Hypothalamus (tissue), 51 donors: ENCODE measurements at places on chromosomes 1 and 21.

DNA sequence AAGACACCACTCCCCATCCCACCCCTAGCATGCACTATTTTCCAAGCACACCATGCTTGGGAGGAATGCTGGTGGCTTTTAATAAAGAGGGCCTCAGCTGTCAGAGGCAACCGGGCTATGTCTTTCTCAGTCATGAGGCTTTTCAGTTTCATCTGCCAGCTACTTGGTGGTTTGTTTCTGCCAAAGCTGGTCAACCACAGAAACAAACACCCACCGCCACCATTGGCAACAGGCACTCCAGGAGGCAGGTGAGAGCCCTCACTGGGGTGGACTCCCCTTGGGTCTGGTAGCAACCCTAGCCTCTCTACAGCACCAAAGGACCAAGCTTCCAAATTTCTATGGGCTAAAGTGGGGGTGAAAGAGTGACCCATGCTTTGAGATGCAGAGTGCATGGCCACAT is 54.3 kb upstream of the CD1D start:
- no peak for DNase-seq

DNA sequence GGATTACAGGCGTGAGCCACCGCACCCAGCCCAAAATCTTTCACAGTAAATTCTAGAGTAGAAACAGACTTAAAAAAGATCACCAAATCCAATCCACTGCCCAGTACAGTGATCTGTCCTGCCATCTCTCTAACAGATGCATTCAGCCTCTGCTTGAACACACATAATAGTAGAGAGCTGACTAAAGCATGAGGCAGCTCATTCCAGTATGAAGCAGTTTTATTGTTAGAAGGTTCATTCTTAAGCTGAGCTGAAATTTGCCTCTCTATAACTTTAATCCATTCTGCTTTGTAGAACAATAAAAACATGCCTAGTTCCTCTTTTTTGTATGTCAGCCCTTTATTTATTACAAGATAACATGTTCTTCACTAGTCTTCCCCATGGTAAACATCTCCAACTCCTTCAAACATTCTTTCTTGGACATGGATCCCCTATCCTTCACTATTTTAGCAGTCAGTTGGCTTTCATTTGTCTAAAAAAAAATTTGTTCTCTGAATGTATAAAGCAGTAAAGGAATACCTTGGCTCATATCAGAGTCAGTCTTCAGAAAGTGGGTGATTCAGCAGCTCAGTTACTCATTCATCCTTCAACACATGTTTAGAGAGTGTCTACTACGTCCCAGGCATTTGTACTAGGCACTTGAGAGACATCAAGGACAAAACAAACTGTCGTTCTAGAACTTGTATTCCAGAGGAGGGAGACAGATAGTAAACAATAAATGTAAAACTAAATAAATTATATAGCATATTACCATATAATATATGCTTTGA is 10.7 kb upstream of the PTBP2 start:
- no peak for DNase-seq

GRCh38 chr1:10057343-10057742 is 24.6 kb downstream of the UBE4B start:
- DNase-seq = peak; percentile 30

DNA sequence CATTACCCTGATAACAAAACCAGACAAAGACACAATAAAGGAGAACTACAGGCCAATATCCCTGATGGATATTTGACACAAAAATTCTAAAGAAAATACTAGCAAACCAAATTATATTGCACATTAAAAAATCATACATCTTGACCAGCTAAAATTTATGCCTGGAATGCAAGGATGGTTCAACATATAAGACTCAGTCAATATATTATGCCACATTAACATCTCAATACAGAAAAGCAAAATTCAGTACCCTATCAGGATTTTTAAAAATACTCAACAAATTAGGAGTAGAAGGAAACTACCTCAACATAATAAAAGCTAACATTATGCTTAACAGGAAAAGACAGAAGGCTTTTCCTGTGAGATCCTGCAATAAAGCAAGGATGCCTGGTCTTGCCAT is 177.1 kb downstream of the MAGI3 start:
- no peak for DNase-seq

DNA sequence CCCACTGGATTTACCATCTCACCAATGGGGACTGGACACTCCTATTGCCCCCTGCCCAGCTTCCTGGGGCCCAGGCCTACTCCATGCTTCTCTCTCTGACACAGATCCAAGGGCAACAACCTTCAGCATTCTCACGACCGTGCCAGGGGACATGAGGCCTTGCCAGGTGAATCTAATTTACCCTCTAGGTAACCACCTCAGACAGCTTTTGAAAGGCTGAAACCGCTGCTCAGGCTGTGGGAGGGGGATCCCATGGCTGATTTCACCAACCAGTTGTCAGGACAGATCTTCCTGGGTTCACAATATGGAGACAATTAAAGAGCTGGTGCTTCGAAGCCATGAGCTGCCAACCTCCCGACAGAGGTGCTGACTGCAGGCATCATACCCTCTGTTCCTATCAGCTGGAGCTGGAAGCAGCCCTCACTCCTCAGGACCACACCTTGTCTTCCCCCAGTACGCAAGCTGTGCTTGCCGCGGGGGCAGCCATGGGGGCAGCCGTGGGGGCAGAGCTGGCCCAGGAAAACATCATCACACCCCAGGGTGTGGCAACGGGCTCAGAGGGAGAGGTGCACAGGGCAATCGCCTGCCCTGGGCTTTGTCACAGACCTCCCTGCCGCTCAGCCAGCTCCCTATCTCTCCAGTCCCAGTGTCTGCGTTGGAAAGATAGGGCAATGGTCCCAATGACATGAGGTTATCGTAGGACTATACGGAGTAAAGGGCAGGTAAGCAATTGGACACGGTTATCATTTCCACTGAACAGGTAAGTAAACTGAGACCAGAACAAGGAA is 120.2 kb downstream of the DMRTB1 start:
- no peak for DNase-seq

- no peak for DNase-seq
Observed at GRCh38 chr1:83619170-83619896, 379.6 kb downstream of the TTLL7 start.

DNA sequence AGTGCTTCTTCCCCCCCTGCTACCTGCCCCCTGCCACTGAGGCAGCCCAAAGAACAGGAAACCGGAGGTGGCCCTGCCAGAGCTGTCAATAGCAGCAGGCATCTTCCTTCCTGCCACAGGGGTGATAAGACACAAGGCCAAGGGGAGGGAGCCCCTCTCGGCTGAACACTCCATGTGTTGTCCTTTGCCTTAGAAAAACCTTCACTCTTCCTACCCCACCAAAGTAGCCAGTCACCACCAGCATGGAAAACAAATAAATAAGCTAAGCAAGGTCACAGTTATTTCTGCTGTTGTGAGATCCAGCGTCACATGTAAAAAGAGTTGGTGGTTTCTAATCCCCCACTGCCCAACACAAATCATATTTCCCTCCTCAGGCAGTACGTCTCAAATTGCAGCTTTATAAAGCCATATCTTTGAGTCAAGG is 104.8 kb upstream of the DPT start:
- no peak for DNase-seq

DNA sequence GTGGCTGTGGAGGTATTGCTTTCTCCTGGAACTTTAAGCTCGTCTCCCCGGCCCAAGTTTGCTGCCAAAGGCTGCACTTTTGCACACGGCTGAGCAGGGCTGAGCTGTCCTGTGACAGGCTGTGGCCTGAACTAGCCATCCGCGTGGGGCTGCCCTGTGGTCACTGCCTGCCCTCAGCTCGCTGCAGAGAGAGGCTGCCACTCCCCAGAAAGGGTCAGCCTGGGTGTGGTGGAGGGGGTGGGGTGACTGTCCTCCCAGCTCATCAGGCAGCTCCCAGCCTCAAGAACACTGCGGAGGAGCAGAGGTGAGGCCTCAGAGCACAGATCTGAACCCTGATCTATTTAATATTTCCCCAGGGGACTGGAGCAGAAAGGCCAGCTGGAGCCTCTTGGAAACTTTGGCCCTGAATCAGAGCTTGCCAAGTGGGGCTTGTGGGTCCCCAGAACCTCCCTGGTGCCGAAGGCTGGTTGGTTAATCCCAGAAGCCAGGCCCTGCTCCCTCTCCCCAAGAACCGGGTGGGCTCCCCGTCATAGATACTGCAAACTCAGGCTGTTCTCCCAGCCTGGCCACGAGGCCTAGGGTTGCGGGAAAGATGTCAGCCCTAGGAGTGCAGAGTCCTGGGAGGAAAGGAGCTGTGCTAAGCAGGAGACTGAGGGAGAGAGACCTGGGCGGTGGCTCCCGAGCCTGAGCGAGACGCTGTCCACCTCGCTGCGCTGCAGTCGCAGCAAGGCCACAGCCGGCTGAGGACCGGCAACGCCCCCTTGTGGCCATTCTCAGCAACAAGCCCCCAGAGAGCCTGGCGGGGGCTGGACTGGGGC is 125.1 kb upstream of the IPO9 start:
- peak; percentile 68 for DNase-seq

GRCh38 chr1:96075704-96076455 is 645.7 kb upstream of the PTBP2 start:
- DNase-seq = no peak

GRCh38 chr1:99886841-99887240 is 36.7 kb downstream of the AGL start:
- DNase-seq = no peak

- no peak for DNase-seq
Observed at GRCh38 chr1:88593358-88593757, 90.7 kb upstream of the PKN2 start.

DNA sequence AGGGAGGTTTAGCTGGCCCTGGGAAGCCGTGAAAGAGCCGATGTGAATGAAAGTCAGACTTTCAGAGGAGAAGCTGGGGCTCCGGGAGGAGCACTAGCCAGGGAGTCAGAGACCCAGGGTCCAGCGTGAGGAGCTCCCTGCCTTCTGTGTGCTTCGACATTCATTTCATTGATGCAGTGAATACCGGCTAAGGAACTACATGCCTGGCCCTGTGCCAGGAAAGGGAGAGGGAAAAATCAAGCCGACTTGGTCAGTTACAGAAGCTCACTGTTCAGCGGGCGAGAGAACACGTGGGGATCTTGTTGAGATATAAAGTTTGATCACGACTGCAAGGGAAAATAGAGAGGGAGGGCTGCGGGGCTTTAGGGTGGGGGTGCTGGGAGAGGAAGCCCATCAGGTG is 76.7 kb upstream of the RUNX3 start:
- DNase-seq = no peak

- DNase-seq = no peak
Observed at GRCh38 chr21:35987475-35987874, 72.9 kb downstream of the SETD4 start.

DNA sequence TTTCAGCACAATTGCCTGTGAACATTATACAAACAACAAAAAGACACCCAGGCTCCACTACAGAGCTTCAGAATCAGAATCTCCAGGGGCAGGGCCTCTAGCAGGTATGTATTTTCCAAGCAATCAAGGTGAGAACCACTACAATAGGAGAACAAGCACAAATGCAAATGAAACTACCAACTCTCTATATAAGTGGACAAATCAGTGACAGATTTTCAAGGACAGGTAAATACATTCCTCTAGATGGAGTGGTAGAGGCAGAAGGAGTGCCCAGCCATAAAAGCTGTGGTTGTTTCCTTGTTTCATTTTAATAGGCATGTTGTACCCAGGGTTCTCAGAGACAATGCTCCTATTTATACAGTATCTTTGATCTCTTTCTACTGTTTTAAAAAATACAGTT is 20.1 kb upstream of the CCDC17 start:
- DNase-seq = no peak

DNA sequence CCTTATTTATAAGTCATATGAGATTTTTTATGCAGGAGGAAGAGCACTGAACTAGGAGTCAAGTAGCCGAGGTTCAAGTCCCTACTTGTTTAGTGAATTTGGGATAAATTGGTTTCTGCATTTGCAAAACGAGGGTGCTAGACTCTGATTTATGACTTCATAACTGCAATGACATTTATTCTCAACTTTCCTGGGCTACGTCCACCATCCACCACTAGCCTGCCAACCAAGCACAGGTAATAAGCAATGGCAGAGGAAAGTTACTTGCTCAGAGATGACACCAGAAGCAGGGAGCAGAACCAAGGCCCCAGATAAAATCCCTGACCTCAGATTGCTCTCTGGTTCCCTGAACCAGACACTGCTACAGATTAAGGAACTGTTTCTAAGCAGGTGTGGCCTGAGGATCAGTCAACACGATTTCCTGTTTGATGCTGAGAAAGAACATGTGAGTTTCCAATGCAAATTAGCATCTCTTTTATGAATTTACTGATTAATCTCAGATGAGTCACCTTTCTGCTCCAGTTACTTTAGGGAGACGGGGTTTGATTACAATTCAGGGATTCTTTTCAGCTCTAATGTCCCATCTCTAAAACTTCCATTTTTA is 52.7 kb downstream of the PLPP3 start:
- DNase-seq = no peak

GRCh38 chr1:203765029-203765837 is at the start of gene LAX1:
Gene LAX1, plus strand, starts transcription at chr1:203765183. Its CDS starts 383 bp downstream, at chr1:203765566.
- no peak for DNase-seq

- DNase-seq = no peak
Observed at GRCh38 chr1:160910170-160910750, 25.3 kb upstream of the ITLN1 start.

GRCh38 chr1:54487571-54488050 is 60.4 kb upstream of the ACOT11 start:
- no peak for DNase-seq

DNA sequence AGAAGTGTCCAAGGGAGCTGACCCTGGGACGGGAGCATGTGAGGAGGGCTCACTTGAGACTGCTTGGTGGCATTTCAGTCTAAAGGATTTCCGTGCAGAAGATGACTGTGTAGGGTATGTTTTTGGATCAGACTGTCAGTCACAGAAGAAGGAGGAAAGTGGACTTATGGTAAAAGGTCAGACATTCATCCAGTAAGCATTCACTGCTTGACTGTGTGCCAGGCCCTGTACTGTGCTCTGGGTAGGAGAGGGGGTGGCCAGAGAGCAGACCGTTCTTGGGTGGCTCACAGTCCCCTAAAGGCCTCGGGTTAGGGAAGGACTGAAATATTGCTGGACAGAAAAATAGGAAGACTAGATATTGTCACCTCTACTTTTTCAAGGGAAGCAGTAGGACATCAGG is 2.1 kb upstream of the SERINC2 start:
- DNase-seq = no peak

DNA sequence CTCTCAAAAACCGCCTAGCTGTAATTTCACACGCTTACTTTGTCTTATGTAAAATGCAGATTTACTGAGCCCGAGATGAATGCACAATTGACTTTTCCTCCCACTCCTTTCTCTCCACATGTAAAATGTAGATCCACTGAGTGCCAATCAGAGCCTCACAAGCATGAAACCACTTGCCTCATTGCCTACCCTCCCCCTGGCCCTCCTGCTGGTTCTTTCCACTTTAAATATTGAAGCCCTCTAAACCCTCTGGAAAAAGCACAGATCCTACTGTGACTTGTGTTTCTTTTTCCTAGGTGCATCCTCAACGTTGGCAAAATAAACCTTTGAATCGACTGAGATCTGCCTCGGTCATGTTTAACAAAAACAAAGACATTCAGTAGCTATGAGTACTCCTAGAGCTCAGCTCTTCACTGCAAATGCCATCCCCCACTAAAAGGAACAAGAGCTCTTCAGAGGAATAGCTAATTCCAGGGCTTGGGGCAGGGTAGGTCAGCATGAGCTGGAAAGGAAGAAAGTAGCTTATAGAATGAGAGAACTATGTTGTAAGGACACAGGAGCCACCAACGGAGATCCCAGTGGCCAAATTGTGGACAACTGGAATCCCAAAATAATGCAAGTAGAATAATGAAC is 365.5 kb upstream of the RUNX1 start:
- no peak for DNase-seq
